ENCODE measurements at places on chromosomes 6 and 20.

- DNase-seq: no peak
Observed at GRCh38 chr6:65524232-65524631, 182.8 kb downstream of the EYS start.

- DNase-seq: no peak
Observed at GRCh38 chr6:90319044-90319443, 22.4 kb upstream of the BACH2 start.

DNA sequence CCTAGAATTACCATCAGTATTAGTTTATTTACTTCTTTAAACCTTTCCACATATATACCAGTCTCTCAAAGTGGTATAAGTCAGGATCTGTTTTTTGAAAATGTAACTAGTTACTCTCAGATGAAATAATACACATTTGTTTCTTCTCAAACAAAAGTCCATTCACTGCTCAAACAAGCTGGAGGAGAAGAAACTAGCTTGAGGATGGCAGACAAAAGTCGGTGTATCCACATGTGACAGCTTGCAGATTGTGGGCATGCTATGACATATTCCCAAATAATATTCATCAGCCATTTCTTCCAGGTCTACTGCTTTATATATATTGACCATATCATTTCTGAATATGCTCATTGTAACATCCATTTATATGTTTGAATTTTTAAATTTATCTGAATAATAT is 197.4 kb upstream of the KCNQ5 start:
- no peak for DNase-seq

GRCh38 chr6:42043787-42044475 is 6.4 kb upstream of the TAF8 start:
- DNase-seq: peak; percentile 81

DNA sequence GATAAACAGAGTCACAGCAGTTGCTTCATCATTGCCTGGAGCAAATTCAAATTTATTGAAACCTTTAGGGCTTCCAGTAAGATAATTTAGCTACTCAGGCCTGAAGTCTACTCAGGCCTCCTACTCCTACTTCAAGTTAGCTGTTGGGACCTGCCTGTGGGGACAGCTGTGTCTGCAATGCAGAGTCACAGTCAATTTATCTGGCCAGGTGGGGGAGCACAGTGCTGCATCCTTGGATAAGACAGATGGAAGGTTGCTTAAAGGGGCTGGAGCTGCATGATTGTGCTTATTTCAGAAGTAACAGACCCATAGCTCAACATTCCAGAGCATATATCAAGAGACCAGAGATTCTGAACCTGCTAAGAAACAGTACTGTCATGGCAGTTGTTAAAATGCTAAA is 932.1 kb downstream of the QKI start:
- DNase-seq: no peak

- no peak for DNase-seq
Observed at GRCh38 chr6:148415511-148416260, 73.0 kb downstream of the SASH1 start.

DNA sequence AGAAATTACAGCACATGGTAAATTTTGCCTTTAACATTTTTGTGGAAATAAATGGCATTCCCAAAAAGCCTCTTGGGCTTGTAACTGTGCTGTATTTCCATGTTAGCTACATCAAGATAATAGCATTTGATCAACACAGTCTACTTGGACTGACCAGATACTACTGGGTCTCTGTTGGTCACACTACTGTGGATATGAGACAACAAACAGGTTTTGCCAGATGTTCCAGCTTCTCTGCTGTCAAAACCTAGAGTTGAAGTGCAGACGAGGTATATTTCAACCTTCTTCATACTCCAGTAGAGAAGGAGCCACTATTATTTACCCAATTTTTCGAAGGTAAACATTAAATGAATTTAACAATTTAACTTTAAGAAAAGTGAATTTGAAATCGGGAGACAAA is 284.7 kb upstream of the CITED2 start:
- DNase-seq: no peak

DNA sequence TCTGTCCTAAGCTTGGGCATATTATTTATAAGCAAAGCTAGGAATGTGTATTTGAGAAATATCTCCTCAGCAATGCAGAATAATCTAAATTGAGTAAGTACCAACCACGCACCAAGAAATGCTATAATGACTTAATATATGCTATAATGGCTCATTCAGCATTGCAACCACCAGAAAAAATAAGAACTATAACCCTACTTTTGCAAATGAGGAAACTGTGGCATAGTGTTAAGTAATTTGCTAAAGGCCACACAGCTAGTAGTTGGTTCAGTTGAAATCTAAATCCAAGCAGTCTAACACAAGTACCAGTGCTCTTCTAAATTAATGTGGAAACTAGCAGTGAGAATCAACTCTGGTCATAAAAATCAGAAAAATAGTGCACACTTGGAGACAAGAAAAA is 35.7 kb downstream of the HBS1L start:
- DNase-seq: no peak

- no peak for DNase-seq
Observed at GRCh38 chr6:157586476-157587126, 205.6 kb downstream of the ZDHHC14 start.

DNA sequence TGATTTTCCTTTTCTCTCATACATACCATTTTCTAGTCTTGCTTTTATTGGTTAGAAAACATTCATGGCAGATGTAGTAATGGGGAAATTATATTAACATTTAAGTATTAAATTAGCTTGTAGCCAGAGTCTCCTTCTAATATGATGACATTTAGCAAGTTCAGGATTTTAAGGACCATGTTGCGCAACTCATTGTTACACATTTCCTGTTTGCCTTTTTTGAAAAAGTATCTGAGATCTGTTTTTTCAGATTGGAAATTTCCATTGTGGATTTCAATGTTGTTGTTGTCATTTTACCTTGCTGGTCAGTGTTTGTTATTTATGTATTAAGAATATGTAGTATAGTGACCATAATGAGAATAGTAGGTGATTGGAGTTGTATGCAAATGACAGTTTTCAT is 38.7 kb downstream of the CDKAL1 start:
- DNase-seq: no peak

- DNase-seq: no peak
Observed at GRCh38 chr6:55841341-55841740, 34.0 kb downstream of the BMP5 start.

GRCh38 chr20:58760856-58761255 is 68.3 kb downstream of the NPEPL1 start:
- no peak for DNase-seq

GRCh38 chr6:73702444-73702843 is 6.4 kb downstream of the CD109 start:
- no peak for DNase-seq

DNA sequence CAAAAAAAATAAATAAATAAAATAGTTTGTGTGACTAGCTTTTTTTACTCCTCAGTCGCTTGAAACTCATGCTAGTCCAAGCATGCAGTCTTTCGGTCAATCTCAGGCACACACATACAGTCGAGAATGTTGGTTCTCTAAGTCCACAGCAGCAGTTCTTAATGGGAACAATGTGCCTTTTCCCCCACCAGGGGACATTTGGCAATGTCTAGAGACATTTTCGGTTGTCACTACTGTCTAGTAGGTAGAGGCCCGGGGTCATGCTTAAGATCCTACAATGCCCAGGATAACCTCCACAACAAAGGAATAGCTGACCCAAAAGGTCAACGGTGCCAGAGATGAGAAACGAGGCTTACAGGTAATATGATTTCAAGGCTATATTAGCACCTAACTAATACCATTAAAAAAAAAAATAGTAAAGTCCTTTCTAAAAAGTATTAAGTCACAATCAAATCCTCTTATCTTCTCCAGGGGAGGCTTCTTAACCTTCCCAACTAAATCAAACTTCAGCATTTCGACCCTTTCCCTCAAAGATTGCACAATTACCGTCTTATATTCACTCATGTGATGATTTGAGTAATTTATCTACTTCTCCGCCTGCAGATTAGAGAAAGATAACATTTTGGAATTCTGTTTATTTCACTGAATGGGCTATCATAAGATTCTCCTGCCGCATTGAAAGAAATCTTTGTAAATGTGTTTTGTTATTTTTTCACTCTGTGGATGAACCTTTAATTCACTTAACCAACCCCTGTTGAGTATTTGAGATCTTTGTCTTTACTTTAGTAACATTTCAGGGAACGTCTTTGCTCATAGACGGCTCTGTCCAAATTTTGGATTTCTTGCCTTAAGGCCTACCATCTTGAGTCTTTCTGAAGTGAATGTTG is 8.1 kb upstream of the SALL4 start:
- peak; percentile 35 for DNase-seq

GRCh38 chr6:43254138-43254817 is 11.0 kb downstream of the TTBK1 start:
- no peak for DNase-seq

GRCh38 chr6:74967821-74968220 is 238.0 kb downstream of the COL12A1 start:
- DNase-seq: no peak

DNA sequence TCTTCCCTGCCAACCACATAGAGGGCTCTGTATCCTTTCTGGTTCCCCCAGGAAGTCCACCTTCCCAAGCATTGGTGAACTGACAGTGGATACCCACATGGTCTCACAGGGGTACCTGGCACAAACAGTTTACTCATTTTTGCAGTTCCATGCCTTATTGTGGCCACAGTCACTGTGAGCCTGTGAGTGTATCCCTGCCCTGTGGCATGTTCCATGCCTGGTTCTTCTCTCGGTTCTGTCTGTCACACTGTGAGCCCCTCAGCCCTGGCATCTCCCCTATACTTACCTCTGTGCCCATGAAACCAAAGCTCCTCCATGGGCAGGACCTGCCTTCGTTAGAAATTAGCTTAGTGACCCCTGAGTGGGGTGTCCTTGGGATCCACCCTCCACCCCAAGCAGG is 107.8 kb downstream of the TOX2 start:
- peak; percentile 61 for DNase-seq

DNA sequence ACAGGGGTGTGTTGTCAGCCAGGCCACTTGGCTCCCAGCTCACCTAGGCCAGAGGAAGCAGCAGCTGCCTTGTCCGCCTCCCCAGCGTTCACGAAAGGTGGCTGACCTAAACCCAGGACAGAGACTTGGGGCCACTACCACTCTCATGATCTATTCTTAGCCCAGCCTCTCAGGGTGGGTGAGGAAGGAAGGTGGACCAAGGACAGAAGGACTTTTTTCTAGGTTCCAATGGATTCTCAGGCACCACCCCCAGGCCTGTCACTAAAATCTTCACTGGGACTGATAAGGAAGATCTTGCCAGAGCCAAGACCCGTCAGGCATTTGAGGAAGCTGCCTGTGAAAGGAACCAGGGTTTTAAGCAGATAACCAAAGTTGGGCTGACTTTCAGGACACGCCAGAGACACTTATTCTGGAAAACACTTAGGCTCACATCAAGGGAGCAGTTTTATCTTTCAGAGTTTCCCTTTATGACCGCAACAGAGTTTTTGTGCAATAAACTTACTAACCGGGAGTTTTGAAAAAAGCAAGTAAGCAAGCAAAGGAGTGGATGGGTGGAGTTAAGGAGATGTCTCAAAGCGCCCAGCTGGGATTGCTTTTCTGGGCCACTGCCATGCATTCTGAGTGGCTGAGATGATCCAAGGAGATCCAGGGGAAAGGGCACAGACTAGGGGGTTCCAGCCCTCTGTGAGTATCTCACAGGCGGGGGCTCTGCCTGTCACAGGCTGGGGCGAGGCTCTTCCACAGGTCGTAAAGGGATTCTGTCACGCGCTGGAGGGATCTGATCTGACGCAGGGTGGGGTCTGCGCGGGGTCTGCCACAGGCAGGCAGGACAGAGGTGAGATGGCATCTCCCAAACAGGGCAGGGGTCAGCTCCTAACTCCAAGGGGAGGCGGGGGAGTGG is 989 bp downstream of the FITM2 start:
- peak; percentile 72 for DNase-seq

DNA sequence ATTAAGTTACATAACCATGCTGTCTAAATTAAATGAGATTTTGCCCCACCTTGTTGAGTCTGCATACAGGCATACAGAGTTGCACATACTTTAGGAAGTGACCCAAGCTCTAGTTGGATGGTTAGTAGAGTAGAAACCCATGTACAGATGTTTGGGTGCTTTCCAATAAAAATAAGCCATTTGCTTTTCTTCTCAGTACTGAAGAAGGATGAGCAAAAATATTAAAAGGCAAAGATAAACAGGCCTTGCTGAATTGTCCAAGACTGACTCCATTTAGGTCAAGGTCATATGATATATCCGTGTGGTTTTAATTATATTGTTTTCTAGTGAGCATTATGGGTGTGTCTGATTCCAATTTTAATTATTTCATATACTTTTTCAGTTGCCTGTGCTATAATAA is 589.4 kb downstream of the RFPL4B start:
- no peak for DNase-seq

DNA sequence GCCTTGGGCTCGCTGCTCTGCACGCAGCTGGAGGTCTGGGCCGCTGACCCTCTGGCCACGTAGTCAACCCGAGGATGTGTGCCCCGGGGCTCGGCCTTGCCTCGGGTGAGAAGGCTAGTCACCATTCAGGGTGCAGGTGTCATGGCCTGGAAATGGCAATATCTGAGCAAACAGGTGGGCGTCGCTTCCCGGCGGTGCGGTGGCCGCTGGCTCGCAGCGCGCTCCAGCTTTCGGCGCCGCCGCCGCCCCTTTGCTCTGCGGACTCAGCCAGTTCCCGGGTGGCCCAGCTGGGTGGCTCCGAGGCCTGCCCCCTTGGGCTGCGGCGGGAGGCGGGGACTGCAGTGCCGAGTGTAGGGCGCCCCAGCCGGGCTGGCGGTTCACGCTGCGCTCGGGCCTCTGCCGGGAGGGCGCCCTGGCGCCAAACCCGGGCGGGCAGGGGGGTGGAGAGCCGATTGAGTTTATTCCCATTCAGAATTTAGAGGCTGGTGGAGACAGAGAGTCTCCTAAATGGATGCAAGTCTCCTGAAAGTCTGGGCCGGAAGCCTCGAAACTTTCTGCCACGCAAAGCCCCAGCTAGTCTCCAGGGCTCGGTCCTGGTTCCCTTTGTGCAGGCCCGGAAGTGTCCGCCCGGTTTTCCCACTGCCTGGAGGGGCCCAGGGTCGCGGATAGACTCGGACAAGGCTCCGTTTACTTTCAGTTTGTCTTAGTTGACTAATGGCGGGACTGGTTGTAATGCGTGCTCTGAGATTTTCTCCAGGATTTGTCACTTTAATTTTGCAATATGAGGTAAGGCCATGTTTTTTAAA is 11.3 kb upstream of the TFAP2A start:
- no peak for DNase-seq

- DNase-seq: no peak
Observed at GRCh38 chr6:98931696-98932095, 16.1 kb downstream of the FBXL4 start.
